Activated naive CD4-positive, alpha-beta T cell treated with Interleukin-2 at 50 U/mL for 16 hours (primary cell): ENCODE measurements at places on chromosomes 6 and 20.

- no peak for DNase-seq
These were observed 31.0 kb downstream of the IBTK start for GRCh38 chr6:82216549-82216948.

DNA sequence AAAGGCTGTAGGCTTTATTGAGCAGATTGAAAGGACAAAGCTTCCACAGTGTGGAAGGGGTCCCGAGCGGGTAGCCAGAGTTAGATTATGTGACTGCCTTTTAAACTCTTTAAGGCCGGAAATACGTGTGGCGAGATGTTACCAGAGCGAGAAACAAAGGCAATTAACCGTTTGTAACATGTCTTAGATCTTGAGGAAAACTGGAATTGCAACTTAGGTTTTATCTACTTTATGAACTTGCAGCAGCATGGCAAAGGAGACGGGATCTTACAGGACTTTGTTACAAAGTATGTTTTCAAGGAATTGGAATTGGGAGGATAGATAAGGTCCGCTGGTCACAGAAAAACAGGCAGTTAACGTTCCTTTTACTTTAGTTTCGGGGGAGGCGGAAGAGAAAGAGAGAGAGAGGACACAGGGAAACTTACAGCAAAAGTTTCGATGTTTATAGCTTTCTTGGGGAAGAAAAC, 594.7 kb upstream of the ADGRB3 start:
- no peak for DNase-seq

DNA sequence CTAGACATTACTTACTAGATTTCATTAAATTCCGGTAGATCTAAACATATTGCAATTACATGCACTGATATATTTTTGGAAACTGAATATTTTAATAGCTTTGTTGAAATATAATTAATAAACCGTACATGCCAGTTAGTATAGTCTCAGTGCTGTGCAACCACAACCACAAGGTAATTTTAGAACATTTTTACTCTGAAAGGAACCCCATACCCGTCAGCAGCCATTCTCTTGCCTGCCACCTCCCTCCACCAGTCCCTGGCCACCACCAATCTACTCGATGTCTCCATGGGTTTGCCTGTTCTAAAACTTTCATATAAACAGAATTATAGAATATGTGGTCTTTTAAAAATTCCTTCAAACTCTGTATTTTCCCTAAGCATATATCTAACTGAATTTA, 293.9 kb downstream of the THBS2 start:
- no peak for DNase-seq

GRCh38 chr6:143675946-143676345, 1.8 kb upstream of the PHACTR2 start:
- no peak for DNase-seq

DNA sequence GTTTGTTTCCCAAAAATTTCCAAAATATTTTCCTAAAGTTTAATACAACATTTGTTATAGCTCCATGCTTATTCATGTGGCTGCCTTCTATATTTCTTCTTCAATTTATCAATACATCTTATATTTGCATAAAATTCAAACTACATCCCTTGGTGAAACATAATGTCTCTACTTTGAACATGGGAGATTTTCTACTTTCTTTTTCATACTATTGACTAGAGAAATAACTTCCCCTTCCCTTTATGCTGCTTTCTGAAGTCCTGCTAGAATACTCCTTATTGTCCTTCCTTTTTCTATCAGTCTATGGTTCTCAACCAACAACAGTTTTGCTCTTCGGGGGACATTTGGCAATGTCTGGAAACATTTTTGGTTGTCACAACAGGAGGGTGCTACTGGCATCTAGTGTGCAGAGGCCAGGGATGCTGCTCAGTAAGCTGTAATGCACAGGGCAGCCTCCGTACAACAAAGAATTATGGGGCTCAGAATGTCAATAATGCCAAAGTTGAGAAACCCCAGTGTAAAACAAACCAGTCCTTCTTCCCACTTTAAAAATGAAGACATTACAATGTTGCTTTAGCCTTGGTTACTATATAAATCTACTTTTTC, 29.9 kb downstream of the MKKS start:
- DNase-seq: no peak

GRCh38 chr6:144193181-144193580, 42.9 kb downstream of the STX11 start:
- no peak for DNase-seq

GRCh38 chr20:33022289-33022688, 9.2 kb upstream of the BPIFB6 start:
- no peak for DNase-seq

- no peak for DNase-seq
These were observed 1.4 kb upstream of the PPP1R18 start for GRCh38 chr6:30687659-30688431.
